ENCODE measurements at places on chromosomes 12 and 14.

DNA sequence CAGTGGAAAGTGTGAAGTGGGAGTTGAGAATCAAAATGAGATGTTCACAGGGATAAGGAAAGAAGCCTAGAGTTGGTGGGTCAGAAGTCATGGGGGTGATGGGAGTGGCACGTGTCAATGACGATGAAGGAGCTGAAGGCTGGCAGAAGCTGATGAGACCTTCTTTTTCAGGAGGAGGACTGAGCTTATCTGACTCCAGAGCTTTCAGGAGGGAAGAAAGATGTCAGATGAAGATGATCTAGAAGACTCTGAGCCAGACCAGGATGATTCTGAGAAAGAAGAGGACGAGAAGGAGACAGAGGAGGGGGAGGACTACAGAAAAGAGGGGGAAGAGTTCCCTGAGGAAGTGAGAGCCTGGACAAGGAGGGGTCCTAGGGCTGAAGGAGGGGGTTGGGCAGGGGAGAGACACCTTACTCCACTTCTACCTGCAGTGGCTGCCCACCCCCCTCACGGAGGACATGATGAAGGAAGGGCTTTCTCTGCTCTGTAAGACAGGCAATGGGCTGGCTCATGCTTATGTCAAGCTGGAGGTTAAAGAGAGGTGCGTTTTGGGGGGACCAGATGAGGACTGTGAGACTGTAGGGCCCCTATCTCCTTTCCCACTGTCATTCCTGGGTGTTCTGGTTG is 905 bp downstream of the LRRC23 start:
- DNase-seq: no peak

- DNase-seq: no peak
Measured at GRCh38 chr14:99479906-99480869, at the start of gene SETD3. SETD3 (minus strand) TSS chr14:99480859; CDS start chr14:99465805, 15,054 bp downstream.

GRCh38 chr12:69608114-69608513 is 2.6 kb downstream of the LRRC10 start:
- no peak for DNase-seq

DNA sequence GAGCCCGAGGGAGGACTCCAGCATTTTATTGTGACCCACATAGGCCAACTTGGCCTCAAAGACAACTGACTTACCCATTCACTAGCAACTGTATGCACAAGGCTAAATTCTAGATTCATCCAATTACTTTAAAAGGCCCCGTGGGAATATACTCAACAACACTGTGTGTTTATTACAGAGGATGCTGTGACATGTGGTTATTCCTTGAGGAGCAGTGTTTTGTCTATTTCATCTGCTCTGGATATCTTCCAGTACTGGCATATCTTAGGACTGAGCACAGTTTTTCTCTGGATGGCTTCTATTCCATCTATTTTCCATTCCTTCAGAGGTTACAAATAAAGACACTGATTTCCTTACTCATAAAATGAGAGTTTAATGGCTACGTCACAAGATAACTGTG is 87.2 kb upstream of the KRAS start:
- no peak for DNase-seq

DNA sequence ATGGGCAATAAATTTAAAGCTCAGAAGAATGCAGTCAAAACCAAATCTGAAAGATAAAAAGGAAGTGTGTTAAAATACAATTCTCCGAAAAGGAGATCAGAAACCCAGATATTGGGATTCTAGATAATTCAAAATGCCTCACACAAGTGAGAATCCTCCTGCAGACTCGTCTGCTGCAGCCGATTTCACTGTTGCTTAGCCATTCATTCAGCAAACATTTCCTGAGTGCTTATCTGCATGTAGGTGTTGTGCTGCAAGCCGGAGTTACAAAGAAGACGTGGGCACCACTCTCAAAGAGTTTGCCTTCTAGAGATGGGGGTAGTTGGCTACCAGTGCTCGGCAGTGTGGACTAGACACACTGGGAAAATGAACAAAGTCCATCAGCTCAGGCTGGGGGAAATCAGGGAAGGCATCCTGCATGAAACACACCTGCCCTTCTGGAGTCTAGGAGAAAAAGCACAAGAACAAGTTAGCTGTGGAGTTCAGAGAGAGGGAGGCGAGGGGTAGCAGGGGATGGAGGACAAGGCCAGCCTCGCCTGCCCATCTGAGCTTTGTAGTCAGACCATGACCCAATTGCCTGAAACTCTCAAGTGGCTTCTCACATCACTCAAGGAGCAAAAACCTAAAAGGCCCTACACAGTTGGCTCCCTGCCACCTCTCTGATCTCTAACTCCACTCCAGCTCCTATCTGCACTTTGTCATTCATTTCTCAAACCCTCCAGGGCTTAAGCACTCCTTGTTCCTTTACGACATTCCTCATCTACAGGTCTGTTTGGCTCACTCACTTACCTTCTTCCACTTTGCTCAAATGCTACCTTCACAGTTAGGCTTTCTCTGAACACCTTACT is 310.0 kb upstream of the DDHD1 start:
- DNase-seq: no peak

- DNase-seq: no peak
Measured at GRCh38 chr14:78701246-78701645, 531.1 kb downstream of the NRXN3 start.

- DNase-seq: no peak
Measured at GRCh38 chr12:1661553-1662335, 29.1 kb upstream of the ADIPOR2 start.

DNA sequence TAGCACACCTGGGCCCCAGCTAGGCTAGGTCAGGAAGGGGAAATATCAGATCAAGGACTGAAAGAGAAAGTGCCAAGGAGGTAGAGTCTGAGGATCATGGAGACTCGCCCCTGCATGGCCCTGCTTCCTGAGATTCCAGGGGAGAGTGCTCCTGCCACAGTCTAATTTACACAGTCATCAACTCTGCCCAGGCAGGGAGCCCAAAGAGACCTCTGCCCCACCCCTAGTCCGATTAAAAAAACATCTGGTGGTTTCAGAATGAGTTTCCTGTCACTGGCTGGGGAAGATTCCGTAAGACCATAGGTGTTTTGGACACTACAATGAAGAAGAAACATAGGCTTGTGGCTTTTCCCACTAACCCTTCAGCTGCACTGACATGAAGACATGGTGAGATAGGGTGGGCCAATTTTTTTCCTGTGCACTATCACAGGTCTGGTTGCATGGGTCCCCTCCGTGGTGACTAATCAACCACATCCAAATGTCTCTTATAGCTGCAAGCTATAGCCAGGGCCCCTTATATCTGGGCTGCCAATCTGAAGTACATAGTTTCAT is 31.5 kb upstream of the GZMB start:
- no peak for DNase-seq

DNA sequence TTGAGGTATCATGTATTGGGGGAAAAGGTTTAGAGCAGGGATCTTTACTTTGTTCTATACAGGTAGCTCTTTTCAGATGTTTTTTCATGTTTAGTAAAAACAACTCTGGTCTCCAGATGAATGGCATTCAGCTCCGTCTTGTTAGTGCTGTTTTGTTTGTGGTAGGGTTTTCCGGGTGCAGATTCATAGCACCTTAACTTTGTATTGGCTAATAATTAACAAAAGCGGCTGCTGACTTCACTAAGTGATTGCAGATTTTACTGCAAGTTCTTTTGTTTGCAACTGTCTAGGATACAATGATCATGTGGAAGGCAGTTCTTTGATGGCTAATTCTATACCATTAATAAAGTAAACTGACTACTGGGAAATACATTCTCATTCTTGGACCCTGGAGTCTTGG is 32.2 kb upstream of the BHLHE41 start:
- DNase-seq: no peak

DNA sequence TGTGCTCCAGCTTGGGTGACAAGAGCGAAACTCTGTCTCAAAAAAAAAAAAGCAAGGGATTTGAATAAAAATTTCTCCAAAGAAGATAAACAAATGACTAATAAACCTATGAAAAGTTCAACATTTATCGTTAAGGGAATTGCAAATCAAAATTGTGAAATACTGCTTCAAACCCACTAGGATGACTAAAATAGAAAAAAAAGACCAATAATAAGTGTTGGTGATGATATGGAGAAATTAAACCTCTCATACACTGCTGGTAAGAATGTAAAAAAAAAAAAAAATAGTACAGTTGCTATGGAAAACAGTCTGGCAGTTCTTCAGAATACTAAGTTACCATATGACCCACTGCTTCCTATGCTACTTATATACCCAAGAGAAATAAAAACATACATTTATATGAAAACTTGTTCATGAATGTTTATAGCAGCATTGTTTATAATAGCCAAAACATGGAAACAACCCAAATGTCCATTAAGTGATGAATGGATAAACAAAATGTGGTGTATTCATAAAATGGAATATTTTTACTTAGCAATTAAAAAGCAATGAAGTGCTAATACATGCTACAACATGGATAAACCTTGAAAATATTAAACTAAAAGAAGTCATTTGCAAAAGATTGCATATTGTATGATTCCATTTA is 39.4 kb upstream of the TMPRSS12 start:
- no peak for DNase-seq

- DNase-seq: no peak
Measured at GRCh38 chr14:87975636-87976035, 17.3 kb downstream of the GALC start.

- no peak for DNase-seq
Measured at GRCh38 chr14:68016255-68016914, 196.8 kb downstream of the RAD51B start.

GRCh38 chr14:22180045-22180444 is 409.0 kb downstream of the DAD1 start:
- no peak for DNase-seq

- DNase-seq: no peak
Measured at GRCh38 chr14:38838979-38839323, 264.1 kb downstream of the SEC23A start.

GRCh38 chr12:10170216-10170615 is 1.7 kb downstream of the OLR1 start:
- DNase-seq: no peak

- no peak for DNase-seq
Measured at GRCh38 chr14:77872983-77873382, 73.1 kb downstream of the ADCK1 start.

DNA sequence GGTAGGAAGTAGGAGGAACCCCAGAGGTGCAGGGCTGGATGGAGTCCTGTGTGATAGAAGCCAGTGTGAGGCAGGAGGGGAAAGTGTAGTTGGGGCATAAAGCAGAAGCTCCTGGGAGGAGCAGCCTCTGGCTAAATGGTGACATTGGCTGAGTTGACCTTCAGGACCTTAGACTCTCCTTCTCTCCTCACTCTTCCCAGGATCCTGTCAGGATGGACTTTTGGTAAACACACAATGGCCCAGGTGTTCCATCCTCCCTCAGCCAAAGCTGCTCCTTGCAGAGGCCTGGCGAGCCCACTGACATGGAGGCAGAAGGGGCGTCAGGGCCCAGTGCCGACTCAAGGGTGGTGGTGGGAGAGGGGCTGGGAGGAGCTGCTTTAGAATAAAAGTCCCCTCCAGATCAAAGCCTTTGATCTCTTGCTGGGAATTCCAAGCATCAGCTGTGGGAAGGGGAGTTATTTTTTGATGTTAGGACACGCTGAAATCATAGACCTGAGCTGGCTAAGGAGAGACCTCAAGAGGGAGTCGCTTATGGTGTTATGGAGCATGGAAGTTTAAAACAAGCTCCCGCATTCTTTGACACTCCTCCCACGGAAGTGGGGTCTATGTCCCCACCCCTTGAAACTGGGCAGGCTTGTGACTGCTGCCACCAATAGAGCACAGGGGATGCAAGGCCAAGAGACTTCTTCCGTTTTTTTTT is 44.1 kb downstream of the SMIM41 start:
- DNase-seq: no peak

Data from cerebellar nuclear complex (tissue), 1 donor.